Fibroblast of upper back skin (primary cell): ENCODE measurements at places on chromosomes 7 and 10.

DNA sequence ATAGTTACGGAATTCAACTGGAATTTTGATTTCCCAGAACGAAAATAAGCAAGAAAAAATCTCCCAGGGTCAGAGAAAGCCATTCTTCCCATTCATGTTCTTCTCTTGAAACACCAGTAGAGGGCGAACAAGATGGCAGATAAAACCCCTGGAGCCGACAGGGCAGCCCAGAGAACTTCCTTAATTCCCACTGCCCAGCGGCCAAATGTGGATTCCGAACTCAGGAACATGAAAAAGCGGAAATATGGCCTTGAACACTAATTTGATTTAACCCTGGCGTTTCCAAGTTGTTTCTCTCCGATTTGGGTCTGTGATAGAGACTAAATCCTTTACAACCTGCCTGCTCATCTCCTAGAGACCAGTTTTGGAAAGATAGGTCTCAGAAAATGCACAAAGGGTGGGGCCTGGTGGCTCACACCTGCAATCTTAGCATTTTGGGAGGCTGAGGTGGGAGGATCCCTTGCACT lies 100.7 kb upstream of the WAC start:
- peak; percentile 71 for DNase-seq

DNA sequence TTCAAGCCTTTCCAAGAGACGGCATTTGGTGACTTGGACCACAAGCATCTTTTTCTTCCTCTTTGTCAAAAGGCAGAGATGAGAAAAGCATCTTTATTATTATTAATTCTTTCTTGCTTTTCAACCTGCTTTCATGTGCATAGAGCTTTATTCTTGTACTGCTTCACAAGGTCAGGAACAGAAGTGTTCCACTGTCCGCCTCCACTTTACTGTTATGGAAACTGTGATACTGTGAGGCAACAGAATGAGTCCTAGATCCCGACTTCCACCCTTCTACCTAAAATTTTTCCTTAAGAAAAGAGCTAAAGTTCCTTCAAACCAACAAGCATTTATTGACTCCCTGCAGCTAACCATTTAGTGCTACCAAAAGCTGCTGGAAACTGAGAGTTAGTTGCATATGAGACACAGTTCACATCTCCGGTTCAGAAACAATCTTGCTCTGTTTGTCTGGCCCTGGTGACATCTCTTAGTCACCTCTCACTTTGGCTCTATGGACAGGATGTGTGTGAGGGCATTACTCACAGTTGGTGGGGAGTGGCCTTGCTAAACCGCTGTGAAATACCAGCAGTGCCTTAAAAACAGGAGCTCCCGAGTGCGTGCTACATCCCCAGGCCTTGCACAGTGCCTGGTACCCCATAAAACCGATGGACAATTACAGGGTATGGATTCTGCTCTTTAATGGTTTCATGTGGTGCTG lies 77.1 kb upstream of the TRIL start:
- DNase-seq, result peak; percentile 75

GRCh38 chr10:82331716-82332115 lies 456.7 kb downstream of the NRG3 start:
- DNase-seq, result no peak

DNA sequence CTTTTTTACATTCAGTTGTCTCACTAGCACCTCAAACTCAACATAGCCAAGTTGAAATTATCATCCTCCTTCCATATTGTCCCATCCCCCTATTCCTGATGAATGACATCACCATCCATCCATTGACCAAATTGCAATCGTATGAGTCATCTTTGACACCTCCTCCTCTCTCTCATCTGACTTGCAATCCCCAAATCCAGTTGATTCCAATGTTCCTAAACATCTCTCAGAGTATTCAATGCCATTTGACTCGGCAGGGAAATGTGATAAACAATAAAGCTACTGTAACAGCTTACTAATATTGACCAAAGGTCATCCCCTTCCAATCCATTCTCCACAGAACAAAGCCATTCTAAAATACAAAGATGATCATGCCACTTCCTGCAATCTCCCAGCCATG lies 1047.8 kb downstream of the NRG3 start:
- no peak for DNase-seq

DNA sequence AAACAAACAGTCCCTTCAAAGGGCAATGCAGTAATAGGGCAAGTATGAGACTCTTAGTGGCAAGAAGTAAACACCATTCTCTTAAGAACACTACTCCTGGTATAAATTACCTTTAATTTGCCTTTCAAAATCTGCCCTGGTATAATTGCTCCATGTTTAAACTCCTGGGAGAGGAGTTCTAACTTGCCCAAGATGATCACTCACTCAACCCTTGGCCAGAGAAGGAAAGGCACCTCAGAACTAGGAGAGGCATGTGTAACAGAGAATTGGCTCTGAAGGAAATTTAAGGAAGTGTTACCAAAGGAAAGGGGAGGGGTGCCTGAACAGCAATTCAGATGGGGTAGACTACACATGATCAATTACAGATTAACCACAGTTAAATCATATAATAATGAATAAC lies 1173.6 kb upstream of the SORCS1 start:
- no peak for DNase-seq

GRCh38 chr10:59281861-59282260 lies 80.5 kb downstream of the FAM13C start:
- DNase-seq, result no peak

GRCh38 chr10:132551093-132551807 lies 13.7 kb downstream of the INPP5A start:
- DNase-seq, result no peak

- no peak for DNase-seq
These were observed 19.7 kb upstream of the DDC start for GRCh38 chr7:50584793-50585408.

GRCh38 chr10:21184216-21184615 lies 287.1 kb upstream of the NEBL start:
- DNase-seq, result peak; percentile 39

- no peak for DNase-seq
These were observed 14.3 kb downstream of the TES start for GRCh38 chr7:116224492-116225098.

DNA sequence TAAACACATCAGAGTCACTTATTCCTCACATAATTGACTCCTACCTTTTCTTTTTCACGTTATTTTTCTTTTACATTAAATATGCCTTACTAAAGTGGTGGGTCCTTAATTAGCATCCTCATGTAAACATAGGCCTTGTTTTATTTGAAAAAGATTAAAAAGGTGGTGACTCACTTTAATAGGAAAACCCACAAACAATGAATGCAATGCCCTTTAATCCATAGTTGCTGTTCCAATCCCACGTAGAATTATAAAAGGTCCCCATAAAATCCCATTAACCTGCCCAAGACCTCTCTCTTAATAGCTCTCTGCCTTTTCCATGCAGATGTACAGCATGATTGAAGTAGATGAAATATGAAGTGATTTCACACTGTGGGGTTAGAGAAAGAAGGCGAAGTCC lies 32.2 kb downstream of the SLC16A12 start:
- DNase-seq, result no peak

DNA sequence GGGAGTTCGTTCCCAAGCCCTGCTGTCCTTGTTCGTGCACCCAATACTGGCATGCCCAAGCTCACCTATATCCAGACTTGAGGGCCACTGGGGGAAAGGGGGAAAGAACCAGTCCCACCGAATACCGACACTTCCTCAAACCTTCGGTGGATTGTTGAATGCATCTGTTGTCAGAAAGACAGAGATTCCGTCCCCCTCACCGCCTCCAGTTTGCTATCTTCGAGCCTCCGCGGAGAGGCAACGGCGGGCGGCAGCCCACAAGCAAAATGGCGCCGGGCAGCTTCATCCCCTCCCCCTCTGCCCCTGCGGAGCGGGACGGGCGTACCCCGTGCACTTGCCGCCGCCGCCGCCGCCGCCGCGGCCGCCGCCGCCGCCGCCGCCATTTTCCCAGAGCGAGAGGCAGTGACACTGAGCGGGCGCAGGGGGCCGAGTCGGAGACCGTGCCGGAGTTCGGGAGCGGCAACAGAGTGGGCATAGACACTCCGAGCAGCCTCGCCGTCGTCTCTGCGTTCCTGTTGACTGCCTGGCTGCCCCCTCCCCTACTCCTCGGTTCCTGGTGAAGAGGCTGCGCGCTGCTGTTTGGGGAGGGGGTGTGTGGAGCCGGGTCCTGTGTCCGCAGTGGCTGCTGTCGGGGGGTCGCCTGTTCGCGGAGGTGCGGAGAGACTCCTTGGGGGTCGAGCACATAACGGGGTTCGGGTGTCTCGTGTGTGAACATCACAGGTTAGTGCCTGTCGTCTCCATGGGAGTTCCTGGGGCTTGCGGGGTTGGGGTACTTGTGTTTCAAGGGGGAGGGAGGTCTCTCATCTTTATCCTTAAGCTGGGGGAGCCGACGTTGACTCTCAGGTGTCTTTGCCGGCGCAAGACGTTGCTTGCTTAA lies at the start of gene KMT2E:
Gene KMT2E, plus strand, starts transcription at position 390 of the 877 bp plus-strand sequence. CDS start 26,748 bp downstream, outside the sequence.
- DNase-seq, result peak; percentile 87

GRCh38 chr10:27747096-27747451 lies 1.5 kb upstream of the MKX start:
- no peak for DNase-seq

DNA sequence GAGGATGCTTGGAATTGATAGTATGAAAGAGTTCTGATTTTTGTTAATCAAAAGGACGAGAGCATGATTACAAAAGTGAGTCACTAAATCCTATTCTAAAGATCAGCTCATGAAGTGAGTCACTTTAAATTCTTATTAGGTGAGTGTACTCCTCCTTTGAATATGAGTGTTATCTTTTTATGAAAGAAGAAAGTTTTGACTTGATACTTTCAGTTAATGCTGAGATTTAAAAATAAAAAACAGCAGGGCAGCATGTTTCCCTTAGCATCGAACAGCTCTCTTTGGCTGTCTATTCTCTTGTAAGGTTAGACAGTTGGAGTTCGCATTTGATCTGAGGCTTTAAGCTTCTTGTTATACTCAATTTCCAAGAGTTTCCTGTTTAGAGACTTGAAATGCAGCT lies 222.0 kb downstream of the TWIST1 start:
- peak; percentile 78 for DNase-seq

DNA sequence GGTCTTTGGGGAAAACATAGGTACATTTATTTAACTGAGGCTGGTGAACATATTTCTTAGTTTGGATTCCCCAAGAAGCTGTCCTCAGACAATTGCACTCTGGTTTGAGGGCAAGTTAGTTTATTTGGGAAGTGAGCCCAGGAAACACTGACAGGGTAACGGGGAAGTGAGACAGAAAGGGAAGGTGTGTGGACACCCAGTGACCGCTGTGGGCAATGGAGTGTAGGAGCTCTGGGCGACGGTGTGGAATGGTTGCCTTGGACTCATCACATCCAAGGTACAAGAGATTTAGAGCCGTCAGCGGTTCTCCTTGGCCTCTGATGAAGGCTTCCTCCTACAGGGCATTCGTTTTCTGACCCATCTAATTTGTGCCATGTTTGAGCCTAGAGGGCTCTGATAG lies 7.1 kb downstream of the MRC1 start:
- no peak for DNase-seq

- peak; percentile 69 for DNase-seq
These were observed 168.8 kb downstream of the TMEM26 start for GRCh38 chr10:61284222-61284890.

DNA sequence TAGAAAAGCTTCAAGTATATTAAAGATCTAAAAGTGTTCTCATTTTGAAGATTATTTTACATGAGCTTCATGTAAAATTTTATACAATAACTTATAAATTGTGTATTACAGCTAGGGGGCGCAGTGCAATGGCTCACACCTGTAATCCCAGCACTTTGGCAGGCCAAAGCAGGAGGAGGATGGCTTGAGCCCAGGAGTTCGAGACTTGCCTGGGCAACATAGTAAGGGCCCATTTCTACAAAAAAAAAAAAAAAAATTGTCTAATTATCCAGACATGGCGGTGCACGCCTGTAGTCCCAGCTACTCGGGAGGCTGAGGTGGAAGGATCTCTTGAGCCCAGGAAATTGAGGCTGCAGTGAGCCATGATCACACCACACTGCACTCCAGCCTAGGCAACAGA lies 16.6 kb downstream of the ACBD5 start:
- peak; percentile 34 for DNase-seq

DNA sequence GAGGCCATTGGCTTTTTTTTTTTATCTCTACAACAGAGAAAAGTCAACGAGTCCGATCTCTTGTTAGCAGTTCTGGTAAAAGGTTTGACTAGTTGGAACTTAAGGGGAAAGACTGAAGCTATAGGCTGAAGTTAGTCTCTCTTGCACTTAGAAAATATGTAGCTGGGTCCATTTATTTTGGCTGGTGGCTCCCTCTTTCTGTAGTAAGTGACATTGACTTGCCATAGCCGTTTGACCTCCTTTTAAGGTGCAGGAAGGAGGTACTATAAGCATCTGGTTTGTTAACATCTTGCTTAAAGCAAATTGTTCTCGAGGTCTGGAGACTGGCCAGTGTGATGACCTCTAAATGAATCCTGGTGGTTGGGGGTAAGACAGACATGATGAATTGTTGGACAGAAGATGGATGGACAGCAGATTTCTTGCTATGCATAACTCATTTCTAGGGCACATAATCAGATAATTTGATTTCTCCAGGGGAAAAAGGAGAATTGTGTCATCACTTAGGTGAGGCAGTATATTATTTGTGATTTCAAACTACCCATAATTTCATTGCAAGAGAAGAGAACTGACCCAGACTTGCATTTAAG lies 356.3 kb upstream of the GALNT17 start:
- peak; percentile 71 for DNase-seq

DNA sequence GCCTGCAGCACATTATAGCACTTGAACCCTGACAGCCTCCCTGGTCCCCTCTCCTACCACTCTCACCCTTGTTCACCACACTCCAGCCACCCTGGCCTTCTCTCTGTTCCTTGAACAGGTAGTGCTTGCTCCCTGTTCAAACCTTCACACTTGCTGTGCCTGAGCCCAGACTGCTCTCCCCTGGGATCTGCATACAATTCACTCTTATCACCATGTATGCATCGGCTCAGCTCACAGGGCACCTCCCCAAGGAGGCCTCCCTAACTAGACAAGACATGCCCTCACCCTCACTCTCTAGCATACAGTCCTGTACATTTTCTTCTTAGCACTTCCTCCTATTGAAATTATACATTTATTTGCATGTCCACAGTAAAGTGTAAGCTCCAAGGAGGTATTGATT lies 59.3 kb downstream of the FAM13C start:
- no peak for DNase-seq

GRCh38 chr10:111973306-111973705 lies 210.3 kb downstream of the GPAM start:
- peak; percentile 61 for DNase-seq

GRCh38 chr10:119940487-119940886 lies 48.0 kb downstream of the SEC23IP start:
- DNase-seq, result peak; percentile 29

- no peak for DNase-seq
These were observed 12.7 kb upstream of the ABCC2 start for GRCh38 chr10:99769706-99770105.
